ENCODE measurements at places on chromosomes 11 and 22.

- no peak for DNase-seq
Observed at GRCh38 chr11:5460983-5461621, 12.0 kb downstream of the OR51I2 start.

DNA sequence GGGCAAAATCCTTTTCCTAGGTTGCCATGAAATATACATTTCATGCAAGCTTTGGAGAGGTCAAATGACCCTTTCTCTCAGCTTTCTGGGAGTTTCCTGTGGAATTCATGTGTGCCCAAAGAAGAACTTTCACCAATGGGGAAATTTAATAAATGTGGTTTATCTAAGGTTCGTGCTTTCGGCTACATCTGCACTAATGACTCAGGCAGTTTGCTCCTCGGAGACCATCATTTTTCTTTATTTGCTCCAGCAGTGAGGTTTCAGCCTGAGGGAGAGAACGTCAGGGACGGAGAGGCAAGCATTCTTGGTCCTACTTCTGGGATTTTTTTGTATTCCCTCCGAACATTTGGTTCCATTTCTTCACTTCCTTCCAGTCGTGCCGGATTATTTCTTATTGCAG, 85.2 kb downstream of the FLI1 start:
- peak; percentile 31 for DNase-seq

DNA sequence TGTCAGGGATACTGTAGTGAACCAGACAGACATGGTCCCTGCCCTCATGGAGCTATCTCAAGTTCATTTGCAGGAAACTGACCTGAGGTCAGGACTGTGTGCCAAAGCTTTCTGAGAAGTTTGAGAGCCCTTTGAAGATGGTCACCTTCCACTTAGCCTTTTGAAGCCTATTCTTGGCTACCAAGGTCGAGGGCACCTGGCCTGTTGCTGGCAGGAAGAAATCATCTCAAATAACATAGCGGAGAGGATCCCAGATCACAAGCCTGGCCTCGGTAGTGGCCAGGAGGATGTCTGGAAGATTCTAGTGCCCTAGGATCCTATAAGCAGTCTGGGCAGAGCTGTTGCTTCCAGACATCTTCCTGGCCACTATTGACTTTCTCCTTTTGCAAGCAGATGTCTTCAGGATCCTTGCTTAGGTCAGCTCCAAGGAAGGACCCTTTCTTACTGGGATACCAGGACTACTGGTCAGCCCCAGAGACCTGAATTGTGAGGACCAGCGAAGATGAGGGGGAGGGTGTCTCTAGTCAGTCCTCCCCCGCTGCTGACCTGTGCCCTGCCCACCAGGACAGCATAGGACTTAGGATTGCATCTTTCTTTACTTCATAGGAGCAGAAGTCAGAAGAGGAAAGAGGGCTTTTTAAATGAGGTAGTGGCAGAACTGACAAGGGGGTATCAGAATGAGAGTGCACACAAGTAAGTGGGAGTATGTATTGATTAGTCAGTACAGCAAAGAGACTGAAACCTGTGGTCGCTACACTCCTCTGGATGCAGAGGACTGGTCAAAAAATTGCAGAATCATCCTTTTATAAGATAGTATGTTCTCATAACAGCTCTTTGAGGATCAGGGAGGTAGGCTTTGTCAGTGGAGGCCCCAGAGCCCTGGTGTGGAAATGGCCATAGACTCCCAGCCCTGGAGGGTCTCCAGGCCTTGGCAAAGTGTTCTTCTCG, 94.8 kb downstream of the TEAD1 start:
- DNase-seq: no peak

DNA sequence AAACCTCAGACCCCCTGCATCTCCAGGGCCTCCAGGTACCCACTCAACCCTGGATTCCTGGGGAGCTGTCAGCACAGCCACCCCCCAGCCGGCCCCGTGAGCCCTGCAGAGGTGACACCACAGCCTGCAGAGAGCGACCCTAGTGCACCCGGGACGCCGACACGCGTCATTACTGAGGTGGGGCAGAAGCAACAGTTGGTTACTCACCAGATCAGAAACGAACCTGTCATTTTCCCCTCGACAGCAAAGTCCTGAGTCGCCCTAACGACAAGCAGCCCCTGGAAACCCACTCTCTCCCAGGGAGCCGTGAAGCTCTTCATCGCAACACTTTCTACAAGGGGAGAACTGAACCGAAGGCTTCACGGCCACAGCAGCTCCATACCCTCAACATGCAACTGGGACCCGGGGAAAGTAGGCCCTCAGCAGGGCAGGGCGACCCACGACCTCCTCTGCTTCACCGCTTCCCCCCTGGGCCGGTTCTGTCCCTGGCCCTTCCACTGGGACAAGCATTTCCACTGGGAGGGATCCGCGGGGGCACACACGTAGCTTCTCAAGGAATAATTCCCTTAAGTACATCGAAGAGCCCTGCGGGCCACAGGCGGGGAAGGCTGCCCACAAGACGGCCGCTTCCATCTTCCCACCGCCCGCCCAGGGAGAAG, 1.6 kb downstream of the BRD1 start:
- peak; percentile 38 for DNase-seq

GRCh38 chr22:36329254-36330078, 58.3 kb downstream of the MYH9 start:
- peak; percentile 90 for DNase-seq

DNA sequence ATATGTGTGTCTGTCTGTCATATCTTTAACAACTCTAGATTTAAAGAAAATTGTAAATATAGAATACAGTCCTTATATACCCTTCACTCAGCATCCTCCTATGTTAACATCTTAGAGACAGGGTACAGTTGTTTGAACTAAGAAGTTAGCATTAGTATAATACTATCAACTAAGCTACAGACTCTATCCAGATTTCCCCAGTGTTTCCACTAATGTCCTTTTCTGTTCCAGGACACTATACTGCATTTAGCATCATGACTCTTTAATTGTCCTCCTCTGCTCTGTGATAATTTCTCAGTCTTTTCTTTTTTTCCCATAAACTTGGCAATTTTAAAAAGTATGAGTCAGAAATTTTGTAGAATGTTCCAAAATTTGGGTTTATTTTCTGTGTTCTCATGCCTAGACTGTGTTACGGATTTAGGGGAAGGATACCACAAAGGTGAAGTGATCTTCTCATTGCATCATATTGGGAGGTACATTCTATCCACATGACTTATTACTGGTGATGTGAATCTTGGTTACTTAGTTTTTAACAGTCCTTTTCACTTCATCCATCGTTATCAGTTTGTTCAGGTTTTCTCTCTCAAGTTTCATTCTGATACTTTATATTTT, 168.4 kb downstream of the SBF2 start:
- no peak for DNase-seq

GRCh38 chr11:9053316-9054035, 37.9 kb downstream of the SCUBE2 start:
- DNase-seq: peak; percentile 92

- no peak for DNase-seq
Observed at GRCh38 chr11:68837583-68838571, 3.8 kb downstream of the CPT1A start.

- DNase-seq: no peak
Observed at GRCh38 chr11:44451706-44452105, 113.8 kb upstream of the CD82 start.

DNA sequence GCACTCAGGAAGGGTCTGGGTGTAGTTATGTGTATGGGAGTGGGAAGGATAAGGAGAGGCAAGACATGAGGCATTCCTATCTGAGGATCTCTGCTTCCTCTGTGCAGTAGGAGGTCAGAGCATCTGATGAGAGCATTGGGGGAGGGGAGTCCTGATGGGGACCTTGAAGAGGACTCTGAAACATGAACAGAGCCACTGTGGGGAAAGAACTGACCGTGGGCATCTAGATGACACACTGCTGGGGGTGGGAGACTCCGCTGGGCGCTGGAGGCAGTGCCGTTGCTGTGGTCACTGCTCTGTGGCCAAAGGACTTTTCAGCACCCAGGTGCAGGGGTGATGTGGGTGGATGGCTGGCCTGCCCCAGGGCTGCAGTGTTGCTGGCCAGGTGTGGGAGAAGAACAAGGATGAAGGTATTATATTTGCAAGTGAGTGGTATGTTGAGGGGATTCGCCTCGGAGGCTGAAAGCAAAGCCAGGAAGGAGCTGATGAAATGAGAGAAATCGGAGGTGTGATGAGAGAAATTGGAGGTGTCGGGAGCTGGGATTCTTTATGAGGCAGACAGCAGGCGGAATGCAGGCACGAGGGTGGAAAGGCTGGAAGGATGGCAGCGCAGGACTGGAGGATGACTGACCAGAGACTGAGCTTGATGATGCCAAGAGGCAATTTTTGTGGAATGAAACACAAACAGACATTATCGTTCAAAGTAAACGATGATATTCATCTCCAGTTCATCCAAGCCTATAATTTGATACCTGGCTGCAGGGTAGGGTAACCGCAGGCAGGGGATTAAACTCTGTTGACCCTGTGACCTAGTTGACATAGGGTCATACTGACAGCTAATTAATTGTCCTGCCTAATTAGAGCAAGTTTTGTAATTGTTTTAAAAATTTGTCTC, 19.4 kb upstream of the TMPRSS4 start:
- DNase-seq: no peak

DNA sequence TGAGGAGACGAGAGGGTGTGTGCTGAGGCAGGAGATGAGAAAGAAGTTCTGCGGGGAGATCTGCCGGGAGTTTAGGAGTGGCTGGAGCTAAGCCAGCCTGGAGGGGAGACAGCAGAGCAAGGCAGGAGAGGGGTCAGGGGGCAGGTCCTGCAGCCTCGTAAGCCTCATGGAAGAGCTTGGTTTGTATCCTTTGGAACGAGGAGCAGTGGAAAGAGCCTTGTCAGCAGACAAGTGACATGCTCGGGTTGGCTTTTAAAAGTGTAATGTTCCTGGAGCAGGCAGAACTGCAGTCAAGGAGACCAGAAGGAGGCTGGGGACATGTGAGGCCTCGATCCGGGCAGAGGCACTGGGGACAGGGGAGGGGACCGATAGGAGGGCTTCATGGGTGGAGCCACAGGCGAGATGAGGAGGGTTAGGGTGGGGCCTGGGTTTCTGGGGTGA, 21.4 kb upstream of the TUB start:
- no peak for DNase-seq

DNA sequence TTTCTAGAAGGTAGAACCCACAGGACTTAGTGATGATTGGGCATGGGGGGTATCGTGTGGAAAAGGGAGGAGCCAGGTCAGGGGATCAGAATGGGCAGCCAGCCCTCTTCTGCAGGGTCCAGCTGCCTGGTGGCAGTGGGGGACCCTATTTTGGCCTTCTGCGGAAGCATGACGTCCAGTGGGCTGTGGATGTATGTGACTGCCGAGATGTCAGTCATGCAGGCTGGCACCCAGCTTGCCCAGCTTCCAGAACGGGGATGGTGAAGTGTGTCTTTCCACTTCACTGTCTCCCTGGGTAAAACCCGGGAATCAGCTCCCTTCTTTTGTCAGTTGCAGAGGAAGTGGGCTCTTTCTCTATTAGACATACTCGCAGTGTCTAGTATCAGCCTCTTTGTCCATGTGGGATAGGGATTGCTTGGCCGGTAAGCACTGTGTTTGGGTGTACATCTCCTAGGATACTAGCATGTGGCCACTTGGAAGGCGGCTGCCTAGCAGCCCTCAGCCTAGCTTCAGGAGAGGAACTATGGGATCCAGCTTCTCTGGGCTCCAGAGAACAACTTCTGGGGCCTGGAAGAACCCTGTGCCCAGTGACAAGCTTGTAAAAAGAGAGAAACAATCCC, 51.4 kb downstream of the GRIK4 start:
- no peak for DNase-seq

DNA sequence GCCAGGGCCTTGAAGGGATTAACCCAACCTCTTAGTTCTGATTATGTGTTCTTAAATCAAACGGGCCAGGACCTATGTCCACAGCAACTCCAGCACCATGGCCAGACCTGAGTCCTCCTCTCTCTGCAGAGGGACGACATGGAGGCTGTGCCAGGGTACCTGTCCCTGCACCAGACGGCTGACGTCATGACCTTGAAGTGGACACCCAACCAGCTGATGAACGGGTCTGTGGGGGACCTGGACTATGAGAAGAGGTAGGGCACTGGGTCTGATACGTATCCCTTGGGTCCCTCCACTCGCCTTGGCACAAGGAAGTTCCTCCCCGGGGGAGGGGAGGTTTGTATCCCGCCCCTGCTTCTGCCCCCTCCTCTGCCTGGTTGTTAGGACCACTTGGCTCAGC, 53.6 kb downstream of the SGSM1 start:
- DNase-seq: no peak

DNA sequence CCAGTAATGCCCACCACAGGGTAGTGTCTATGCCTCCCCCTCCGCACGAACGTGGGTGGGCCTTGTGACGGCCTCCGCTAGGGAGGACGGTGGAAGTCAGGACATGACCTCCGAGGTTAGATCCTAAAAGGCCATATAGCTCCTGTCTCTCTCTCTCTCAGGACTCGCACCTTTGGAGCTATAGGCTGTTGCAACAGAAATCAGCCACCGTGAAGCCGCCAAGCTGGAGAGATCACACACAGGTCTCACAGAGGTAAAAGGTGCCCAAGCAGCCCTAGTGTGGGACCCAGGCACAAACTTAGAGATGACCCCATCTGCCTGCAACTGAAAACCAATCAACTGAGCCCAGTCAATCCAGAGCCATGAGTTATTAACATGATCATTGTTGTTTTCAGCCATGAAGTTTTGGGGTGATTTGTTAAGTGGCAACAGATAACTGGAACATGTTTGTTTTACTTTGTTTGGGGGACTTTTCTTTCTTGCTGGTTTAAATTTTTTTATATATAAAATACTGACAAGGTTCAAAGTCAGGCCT, 7.4 kb upstream of the NAP1L4 start:
- no peak for DNase-seq

GRCh38 chr22:22061085-22062077, 78.8 kb upstream of the TOP3B start:
- DNase-seq: peak; percentile 41

- peak; percentile 84 for DNase-seq
Observed at GRCh38 chr11:44992181-44992582, 41.5 kb upstream of the TP53I11 start.

- peak; percentile 52 for DNase-seq
Observed at GRCh38 chr11:8867931-8868631, 42.9 kb upstream of the AKIP1 start.

- no peak for DNase-seq
Observed at GRCh38 chr11:104306862-104307474, 143.0 kb upstream of the PDGFD start.

DNA sequence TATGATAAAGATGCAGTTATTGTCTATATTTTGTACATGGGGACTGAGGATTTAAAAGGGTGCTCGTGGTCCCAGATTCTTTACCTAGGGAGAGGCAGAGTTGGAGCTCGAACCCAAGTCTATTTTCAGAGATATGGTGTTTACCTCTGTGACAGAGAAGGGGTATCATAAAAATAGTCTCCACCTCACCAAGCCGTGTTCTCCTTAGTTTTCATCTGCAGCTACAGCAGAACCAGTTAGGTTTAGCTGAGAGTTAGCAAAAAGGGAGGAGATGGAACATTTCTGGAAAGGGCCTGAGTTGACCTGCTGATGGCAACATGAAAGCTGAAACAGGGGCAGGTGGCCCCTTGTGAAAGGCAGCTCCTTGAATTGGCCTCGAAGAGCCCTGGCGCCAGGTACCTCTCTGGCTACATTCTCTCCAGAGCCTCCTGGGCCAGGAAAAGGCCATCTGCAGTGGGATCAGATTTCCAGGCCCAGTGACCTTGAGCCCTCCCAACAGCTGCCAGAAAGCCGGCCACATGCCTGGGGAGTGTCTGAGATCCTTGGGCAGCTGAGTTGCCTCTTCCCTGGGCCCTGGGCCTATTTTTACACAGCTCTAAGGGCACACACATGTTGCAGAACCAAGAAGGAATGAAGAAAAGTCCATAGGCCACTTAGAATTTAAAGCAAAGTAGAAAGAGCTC, 136.6 kb downstream of the NAV2 start:
- peak; percentile 97 for DNase-seq
